LHCN-M2 (cell line): ENCODE measurements at places on chromosomes 12 and 14. TPM values are rescaled to one million over a fixed set of nuclear protein-coding genes. Genes with fewer than 3 reads are reported as not detected.

Gene NUBPL
- total RNA-seq: 12.0 and 15.9 TPM in 2 replicates

Gene CFAP251
- 2.1 and 2.2 TPM in 2 replicates for total RNA-seq

Gene VDR
- total RNA-seq: 5.8 and 5.9 TPM in 2 replicates

Gene ZFYVE1
- total RNA-seq: 14.6 and 16.3 TPM in 2 replicates

Gene RDH12
- not detected in 2 replicates for total RNA-seq

Gene STAB2
- not detected in 2 replicates for total RNA-seq

Gene SLIRP
- 332 and 483 TPM in 2 replicates for total RNA-seq
